ENCODE measurements at places on chromosomes 2 and 18.

GRCh38 chr2:236036045-236036444, 132.1 kb downstream of the GBX2 start:
- no peak for DNase-seq

GRCh38 chr2:75833386-75833785, 122.7 kb upstream of the GCFC2 start:
- no peak for DNase-seq

DNA sequence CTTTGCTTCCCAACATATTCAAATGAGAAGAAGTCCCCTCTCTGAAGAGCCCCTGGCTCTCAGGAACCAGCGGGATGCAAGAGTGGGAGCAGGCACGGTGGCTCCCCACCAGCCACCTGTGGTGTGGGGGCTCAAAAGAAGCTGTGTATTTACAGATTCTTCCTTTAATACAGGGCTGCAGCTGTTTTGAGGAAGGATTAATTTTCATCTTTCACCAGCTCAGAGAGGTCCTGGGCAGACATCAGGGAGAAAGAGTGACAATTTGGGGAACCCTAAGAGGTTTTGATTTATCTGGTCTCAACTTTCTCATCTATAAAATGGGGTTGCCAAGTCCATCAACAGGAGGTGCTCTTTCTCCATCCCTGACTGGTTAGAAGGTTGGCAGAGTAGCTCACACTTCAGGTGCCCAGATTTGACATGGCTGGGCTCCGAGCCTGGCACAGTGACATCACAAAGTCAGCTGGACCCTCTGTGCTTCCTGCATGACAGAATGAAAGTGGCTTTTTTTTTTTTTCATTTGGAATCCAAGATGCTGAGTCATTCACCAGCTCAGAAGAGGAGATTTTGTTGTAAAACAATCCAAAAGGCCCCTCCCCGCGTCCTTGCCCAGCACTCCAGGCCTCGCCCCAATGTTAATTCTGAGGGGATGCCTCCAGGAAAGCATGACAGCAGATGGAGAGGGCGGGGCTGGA, 15.5 kb upstream of the SIX2 start:
- no peak for DNase-seq

- DNase-seq: no peak
Measured at GRCh38 chr2:200378652-200379290, 72.3 kb downstream of the SPATS2L start.

DNA sequence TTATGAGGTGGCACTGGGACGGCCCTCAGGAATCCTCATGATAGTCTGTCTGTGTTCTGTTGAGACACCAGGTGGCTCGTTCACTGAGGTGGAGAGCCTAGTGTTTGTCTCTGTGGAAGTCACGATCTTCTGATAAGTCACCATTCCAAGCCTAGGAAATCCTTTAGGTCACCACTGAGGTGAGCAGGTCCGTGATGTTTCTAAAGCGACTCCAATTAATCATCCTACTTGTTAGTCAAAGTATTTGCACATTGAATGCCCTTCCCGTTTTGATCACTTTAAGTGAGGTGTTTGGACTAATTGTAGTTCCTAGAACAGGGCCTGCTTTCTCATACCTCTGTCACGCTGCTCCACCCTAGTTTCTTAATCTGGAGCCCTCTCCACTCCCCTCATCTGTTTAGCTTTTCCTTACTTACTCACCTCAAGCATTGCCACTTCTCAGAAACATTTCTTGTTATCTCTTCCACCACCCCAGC, 28.0 kb upstream of the DSG3 start:
- DNase-seq: no peak

DNA sequence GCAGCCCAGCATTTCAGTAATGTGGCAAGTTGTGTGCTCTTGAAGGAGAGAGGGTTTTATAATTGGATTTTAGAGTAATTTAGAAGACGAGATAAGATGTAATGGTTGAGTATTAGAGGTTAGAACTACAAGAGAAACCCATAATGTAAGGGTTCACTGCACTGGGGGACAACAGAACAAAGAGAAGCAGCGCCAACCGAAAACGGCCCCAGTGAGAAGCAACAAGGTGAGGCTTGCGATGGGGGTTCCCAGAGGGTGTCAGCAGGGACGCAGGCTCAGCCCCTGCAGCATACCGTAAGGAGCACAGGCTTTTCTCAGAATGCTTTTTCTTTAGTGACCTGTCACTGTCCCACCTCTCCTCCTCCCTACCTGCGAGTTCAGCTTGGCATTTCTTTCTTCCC, 183.9 kb upstream of the ETAA1 start:
- no peak for DNase-seq

DNA sequence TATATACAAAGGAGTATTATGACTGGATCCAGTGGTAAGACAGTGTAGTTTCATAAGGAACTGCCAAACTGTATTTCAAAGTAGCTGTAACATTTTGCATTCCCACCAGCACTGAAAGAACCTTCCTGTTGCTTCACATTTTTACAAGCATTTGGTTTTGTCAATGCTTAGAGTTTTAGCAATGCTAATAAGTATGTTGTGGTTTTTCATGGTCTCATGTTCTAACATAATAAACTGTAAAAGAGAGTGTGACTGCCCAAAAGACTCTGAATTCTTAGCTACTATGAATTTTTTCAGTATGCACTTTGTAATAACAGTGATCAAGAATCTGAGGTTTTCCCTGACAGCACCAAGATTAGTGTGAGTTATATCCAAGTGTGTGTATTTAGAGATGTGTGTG, 604.2 kb downstream of the XIRP2 start:
- DNase-seq: no peak

- no peak for DNase-seq
Measured at GRCh38 chr2:64992218-64992617, 3.0 kb downstream of the SLC1A4 start.

- DNase-seq: no peak
Measured at GRCh38 chr2:19251554-19251953, 106.9 kb downstream of the OSR1 start.

GRCh38 chr2:85724731-85725181, 29.0 kb upstream of the ATOH8 start:
- no peak for DNase-seq

GRCh38 chr2:223523551-223524001, 78.6 kb downstream of the SCG2 start:
- no peak for DNase-seq

DNA sequence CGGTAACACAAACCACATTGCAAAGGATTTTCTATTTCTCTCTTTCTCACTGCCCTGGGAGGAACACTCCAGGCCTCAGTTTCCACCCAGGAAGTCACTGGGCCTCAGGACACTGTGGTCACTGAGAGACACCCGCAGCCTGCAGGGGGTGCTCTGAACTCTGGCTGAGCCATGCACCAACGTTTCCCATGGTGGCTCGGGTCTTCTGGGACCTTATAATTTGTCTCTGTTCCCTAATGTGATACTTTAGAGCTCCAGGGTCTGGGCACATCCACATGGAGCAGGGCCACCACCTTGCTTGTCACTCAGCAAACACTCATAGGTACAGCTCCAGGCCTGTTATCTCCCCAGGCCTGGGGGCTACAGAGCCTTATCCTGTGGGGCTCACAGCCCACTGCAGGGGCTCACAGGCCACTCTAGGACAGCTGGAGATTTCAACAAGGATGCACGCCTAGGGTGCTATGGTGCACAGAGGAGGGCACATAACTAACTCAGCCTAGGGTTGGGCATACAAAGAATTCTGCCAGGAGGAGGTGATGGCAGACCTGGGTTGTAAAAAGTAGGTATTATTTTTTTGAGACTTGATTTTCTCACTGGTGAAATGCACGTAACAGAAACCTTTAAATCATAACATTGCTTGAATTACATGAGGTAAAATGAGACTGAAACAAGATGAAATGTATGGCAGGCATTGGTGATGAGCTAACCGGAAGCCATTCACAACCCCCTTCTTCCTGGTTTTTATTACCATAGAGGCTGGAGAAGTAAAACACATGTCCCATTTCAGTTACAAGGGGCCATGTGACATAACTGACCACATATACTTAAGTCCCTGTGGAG, 3.0 kb upstream of the HS1BP3 start:
- DNase-seq: no peak

- no peak for DNase-seq
Measured at GRCh38 chr18:10242936-10243680, 211.3 kb upstream of the APCDD1 start.

- DNase-seq: no peak
Measured at GRCh38 chr18:77166523-77166922, 33.9 kb upstream of the MBP start.

- DNase-seq: no peak
Measured at GRCh38 chr2:16273111-16273510, 332.8 kb downstream of the MYCN start.

- no peak for DNase-seq
Measured at GRCh38 chr2:212901604-212902275, 249.7 kb downstream of the IKZF2 start.
